Caki2 (cell line): ENCODE measurements at places on chromosomes 3 and 15.
A peak's percentile ranks its signal among the peaks of the same experiment; 100 is the strongest.

GRCh38 chr3:32780735-32781210 lies 37.0 kb upstream of the TRIM71 start:
- peak; percentile 1 for DNase-seq

GRCh38 chr15:89075846-89076245 lies 12.4 kb upstream of the ABHD2 start:
- no peak for DNase-seq

GRCh38 chr3:122620399-122620798 lies 42.9 kb downstream of the PARP15 start:
- DNase-seq = no peak

GRCh38 chr15:101486696-101487459 lies 2.6 kb downstream of the PCSK6 start:
- no peak for DNase-seq

GRCh38 chr15:100241572-100242482 lies 99.9 kb downstream of the ADAMTS17 start:
- peak; percentile 69 for DNase-seq

DNA sequence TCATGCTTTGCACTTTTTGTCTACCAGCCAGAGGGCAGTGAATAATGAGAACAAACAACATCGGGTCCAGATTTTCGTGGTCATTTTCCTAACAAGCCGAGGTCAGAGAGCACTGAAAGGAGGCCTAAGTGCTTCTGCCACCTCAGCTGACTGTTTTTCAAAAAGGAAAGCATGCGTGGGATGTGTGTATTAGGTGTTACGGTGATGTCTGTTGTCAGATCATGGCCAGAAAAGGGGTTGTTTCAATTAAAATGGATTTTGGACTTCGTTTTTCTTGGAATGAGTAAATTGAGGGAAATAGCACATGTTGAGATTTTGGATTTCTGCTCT lies 99.5 kb downstream of the APBA2 start:
- no peak for DNase-seq

GRCh38 chr3:143847787-143848631 lies at the start of gene SLC9A9:
TSS of gene SLC9A9 (minus strand) at chr3:143848468. CDS start at chr3:143848322, 146 bp downstream.
- DNase-seq = peak; percentile 39

- DNase-seq = no peak
These were observed 122.3 kb downstream of the CHRNA7 start for GRCh38 chr15:32152574-32152973.

DNA sequence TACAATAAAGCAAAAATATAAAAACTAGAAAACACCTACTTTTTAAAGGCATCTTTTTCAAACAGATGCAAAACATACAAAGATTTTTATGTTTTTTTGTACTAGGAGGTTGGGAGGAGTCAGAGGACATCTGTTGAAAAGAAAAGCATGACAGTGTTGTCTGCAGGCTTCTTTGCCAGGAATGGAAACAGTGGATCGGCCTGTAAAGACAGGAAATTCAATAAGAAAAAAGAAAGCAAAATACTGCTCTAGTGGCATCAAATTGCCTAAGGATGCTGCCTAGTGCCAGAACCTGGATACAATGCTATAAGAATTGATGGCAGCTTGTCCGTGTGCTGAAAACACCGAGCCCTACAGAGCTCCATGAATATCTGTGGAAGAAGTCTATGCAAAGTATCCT lies 69.9 kb downstream of the TBC1D5 start:
- no peak for DNase-seq

DNA sequence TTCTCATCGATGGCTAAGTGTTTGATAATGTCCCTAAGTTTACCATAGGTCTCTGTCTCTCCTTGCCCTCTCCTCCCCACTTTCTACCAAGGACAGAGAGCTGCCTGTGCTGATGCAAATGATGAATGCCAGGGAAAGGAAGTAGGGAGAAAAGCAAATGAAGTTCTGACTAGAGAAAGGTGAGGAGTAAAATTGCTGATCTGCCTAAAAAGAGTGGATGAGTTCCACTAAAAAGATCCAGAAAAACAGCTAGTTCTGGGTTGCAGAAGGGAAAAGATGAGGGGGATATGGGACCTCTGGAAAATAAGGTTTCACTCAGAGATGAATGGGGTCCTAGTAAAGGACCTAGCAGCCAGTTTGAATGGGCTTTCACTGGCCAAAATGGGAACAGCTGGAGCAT lies 13.8 kb downstream of the MYZAP start:
- DNase-seq = no peak

DNA sequence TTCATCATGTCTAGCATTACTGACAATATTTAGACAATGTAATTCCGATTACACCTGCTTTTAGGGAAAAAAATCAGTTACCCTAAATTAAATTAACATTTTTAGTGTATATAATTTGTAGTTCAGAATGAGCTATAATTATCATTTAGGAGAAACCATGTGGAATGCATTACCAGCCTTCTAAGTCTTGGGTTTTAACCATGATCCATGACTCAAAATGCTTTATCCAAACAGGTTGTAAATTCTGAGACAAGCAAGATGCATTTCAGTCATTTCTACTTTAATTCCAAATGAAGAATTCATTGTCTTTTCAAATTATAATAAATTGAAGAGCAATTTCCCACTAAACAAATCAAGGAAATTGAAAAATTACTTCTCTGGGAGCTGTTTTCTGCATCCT lies 243.7 kb upstream of the LRIG1 start:
- DNase-seq = no peak

- no peak for DNase-seq
These were observed 35.8 kb downstream of the PEAK1 start for GRCh38 chr15:77384086-77384485.

DNA sequence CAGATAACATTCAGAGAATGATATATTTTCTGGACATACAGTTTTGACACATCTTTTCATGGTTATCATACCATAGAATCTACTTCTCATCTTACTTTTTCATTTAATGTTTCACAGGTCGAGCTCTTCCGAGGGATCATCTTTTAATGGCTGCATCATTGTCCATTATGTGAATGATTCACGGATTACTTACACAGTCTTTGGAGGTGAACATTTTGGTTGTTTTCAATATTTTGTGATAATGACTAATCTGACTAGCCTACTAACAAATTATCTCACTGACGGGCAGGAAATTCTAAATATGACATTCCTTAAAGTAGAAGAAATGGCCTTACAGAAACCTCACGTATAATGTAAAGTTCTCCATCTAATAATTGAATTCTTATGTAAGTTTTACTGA lies 209.1 kb upstream of the STRIT1 start:
- DNase-seq = no peak

- DNase-seq = peak; percentile 22
These were observed 175.1 kb upstream of the ATP11B start for GRCh38 chr3:182618085-182618732.

DNA sequence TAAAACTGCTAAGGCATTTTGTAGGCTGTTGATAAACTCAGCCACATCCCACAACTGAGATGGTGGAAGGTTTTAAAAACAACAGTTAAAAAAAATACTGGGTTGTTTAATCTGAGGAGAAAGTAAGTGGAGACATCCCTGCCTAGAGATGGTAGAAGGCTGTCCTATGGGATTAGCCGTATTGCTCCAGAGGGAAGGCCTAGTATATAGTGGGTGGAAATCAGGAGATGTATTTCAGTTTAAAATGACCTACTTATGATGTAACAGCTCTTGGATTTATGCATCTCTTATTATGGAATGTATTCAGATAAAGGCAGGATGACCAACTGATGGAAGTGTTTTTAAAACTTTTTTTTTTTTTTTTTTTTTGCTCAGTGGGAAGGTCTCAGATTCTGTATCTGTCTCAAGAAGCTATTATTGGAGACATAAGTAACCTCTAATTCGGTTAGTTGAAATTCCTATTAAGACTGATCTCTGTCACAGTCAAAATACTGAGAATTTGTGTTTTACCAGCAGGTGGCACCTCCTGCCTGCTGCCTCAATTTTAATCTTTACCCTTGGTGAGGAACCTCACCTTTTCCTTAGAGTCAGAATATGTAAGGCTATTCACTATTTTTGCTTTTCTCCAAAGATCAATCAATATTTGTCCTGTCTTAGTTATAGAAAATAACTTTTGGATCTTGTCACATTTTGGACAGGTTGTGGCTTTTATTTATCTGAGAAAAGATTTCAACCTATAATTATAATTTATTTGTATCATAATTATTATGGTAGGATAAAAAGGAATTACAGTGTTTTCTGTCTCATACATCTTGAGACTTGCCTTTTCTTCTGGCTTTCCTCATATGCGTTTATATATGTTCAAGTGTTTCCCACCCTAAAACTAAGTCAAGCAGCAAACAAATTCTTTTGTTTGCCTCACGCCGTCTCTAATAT lies 63.0 kb downstream of the VPS8 start:
- DNase-seq = peak; percentile 17

DNA sequence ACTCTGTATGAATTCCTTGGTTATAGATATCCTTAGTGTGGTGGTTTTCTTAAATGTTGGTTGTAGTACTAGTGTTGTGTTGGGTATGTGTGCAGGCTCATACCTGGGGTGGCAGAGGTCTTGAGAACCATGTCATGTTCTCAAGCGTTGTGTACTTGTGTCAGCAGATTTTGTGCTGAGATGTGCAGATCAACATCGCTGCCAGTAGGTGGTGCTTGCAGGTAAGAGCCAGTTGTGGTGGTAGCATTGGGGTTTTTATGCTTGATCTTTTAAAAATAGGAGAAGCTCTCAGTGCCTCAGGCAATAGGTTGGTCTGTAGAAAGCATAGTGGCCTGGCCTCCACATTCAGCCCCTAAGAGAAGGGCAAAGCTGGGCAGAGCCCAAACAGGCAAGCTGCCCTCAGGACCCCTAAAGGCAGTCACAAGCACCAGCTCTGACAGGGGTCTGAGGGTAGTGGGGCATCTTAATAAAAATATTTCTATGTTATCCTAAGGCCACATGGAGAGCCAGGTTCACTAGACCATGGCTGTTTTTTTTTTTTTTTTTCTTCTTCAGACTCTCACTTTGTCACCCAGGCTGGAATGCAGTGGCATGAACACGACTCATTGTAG lies 164.0 kb downstream of the IL20RB start:
- DNase-seq = peak; percentile 10

GRCh38 chr3:53729618-53730017 lies 116.6 kb downstream of the CHDH start:
- no peak for DNase-seq

DNA sequence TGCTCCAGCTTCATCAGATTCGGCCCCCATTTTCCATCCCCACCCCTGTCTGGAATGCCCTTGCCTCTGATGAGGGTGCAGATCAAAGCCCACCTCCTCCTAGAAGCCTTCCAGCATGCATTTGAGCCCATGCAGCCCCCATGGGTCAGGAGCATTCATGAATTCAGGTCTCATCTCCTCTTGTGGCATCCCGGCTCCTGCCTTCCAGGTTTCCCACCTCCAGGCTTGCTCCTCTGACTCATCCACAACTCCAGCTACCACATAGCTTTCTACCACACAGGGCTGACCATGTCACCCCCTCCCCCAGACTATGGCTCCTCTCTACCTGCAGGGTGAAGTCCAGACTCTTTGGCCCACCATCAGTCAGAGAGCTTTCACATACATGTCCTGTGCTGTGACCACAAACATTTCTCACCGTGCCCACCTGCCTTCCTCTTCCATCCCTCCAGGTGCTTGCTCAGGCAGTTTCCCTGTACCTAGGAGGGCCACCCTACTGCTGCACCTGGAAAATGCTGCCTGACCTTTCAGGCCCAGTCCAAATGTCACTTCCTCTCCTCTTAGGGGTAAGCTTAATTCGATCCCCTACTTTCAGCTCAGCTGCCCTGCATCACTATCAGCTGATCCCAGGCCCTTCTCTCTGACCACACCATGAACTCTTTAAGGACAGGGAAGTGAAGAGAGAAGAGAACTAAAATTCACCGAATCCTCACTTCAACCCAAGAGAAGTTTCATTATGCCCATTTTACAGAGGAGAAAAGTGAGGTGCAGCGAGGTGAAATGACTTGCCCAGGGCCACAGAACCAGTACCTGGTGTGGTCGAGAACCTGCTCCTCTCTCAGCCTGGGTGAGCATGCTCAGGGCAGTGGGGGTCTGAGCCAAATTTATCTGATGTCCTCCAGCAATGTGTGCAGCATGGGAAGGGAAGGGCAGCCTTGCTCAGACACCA lies 13.7 kb upstream of the FGD5 start:
- DNase-seq = peak; percentile 6

DNA sequence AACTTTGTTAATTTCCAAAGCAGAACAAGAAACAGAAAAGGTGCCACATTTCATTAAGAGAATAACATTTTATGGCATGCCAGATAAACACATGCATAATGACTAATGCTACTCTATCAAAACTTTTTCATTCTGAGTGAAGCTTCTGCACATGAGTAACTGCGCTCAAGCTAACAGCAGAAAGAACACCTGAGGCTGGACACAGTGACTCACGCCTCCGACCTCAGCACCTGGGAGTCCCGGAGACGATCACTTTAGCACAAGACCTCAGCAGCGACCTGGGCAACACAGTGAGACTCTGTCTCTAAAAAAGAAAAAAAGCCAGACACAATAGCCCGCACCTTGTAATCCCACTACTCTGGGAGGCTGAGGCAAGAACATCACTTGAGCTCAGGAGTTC lies 70.6 kb downstream of the ACAP2 start:
- no peak for DNase-seq

GRCh38 chr3:190614226-190615059 lies 100.6 kb downstream of the IL1RAP start:
- no peak for DNase-seq

GRCh38 chr3:39125841-39126500 lies 18.5 kb downstream of the TTC21A start:
- peak; percentile 26 for DNase-seq

DNA sequence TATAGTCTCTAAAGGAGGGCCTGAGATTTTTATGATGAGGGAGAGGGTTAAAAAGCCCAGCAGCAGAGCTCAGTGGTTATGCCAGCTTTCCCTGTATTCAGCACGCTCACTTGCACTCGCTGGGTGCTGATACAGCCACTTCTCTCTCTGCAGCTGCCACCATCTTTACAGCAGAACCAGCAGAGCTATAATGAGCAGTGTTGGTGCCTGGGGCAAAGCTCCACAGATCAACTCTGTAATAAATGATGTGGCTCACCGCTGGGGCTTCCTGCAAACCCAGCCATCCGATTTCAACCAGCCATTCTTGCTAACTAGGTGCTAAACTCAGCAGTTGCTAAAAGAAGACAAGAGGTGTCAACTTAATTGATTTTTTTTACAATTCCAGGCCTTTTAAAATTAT lies 48.0 kb downstream of the ARNT2 start:
- DNase-seq = no peak

DNA sequence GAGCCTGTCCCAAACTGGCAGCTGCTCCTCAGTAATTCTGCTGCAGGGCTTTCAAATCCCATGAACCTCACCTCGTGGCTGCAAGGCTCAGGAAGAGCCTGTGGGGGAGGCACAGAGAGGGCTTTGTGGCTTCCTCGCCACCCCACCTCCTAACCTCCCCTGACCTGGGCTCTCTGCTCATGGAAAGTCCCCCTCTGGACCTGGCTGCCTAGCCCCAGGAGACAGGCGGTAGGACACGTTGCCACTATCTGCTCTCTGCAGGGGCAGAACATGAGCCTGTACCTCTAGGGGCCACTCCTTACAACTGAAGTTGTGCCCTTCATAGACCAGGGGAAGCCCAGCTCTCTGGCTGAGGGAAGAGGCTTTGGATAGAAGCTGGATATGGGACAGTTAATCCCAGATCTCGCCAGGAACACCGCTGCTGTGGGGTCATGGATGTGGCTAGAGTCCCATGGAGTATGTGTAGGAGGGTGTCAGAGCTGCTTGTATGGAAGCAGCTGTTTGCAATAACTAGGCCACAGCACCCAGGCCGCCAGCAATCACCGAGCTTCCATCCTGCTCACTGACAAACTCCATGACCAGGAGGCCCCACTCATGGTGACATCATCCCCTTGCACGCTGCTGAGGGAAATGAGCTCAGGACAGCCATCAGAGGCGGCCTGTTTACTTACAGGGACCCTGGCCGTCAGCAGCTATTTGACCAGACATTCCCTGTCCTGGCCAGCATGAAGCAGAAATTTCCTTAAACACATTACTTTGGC lies 34.0 kb upstream of the CILP start:
- no peak for DNase-seq

- DNase-seq = no peak
These were observed 605.8 kb upstream of the NAALADL2 start for GRCh38 chr3:174253196-174253823.
